ENCODE measurements at places on chromosomes 2 and 18. TPM values are rescaled to one million over a fixed set of nuclear protein-coding genes. Genes with fewer than 3 reads are reported as not detected.

Gene PLEK
- under 0.01 TPM for total RNA-seq

Gene LAMA1
- total RNA-seq: 0.13 TPM

Gene C1GALT1C1L
- 0.13 TPM for total RNA-seq

Gene GRB14
- 0.64 TPM for total RNA-seq

Gene TBR1
- total RNA-seq: under 0.01 TPM

Gene RTN4
- 132 TPM for total RNA-seq

Gene SLC5A7
- total RNA-seq: not detected

Gene NCOA1
- total RNA-seq: 8.6 TPM

Gene RBMS1
- total RNA-seq: 55.1 TPM

Gene KCNF1
- total RNA-seq: 3.6 TPM

Gene GCA
- total RNA-seq: 4.5 TPM

Gene ZRANB3
- 6.0 TPM for total RNA-seq

Gene TCF7L1
- total RNA-seq: 6.2 TPM

Gene DYNAP
- total RNA-seq: not detected

Gene OTOS
- total RNA-seq: not detected

Gene GAL3ST2
- not detected for total RNA-seq

Gene HMSD
- total RNA-seq: not detected
